ENCODE measurements at places on chromosomes 11 and 22.

DNA sequence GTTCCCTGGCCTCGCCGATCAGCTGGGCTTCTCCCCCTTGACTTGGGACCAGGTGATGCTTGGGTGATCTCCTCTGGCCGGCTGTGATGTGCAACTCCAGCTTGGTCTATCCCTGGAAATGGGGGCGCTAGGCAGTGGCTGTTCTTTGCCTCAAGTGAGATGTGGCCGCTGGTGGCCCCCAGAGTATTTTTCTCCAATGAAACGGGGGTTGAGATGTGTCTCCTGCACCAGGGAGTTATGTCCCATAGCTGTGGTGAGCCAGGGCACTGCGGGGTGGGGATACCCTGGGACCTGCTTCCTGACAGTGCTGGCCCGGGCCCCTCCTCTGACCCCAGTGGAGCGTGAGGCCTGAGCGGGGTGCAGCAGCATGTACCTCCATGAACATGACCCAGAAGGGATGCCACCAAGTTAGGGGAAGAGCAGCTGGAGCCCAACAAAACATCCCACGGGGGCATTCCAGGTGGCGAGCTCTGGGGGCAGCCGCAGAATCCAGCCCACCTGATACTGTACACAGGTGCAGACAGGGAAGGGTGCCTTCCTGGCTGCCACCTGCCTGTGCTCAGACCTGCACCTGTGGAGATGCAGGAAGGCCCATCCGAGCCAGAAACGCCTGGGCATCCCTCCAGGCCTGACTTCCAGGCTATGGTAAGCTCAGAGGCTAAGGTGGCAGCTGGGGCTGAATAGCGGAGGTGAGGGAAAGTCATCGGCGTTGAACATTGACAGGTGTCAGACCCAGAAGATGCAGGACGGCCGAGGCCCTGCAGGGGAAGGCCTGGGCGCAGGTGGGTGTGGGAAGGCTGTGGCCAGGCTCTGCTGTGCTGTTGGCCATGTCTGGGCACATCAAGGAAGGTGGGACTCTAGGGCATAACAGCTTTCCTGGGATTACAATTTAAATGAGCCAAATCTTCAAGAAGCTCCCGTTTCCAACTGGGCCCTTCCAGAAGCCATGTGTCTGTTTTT is 97.3 kb downstream of the CTTN start:
- no peak for DNase-seq

DNA sequence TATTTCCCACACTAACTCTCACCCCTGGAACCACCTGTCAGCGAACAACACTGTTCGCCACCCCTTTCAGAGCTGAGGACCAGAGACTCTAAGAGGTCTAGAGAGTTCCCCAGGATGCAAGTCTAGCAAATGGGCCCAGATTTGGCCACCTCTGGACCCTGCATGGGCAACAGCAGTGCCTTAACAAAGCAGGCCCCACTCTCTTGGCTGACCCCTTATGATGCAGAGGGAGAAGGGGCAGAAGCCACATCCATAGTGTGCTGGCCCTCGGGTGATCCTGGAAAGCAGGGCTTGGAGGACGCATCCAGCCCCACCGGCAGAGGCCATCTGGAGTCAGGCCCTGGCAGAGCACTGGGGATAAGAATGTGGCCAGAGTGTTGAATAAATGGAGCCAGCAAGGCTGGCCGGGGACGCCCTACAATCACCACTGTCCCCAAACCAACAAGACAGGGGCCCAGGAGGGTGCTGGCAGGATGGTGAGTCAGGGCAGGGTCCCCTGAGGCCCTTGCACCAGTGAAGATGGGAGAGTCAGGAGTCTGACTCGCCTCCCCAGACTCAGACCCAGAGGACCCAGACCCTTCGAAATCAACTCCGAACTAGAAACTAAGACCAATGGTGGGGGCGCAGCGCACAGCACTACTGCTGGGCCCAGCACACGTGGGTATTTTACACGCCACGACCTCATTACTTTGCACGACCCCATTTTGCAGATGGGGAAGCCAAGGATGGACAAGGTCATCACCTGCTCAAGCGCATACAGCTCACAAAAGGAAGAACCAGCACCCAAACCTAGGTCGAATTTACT is 6.5 kb downstream of the CSNK1E start:
- DNase-seq: no peak

DNA sequence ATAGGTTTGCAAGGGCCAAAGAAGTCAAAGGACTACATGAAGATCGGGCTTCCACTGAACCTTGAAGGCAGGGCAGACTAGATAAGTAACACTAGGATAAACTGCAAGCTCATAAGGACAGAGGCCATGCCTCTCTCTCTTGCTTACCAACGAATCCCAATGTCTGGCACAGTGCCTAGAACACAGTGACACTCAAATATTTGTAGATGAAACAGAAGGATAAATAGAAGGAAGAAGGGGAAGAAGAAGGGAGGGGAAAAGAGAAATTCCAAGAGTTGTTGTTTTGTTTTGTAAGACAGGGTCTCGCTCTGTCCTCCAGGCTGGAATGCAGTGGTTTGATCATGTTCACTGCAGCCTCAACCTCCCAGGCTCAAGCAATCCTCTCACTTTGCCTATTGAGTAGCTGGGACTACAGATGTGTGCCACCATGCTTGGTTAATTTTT is 26.9 kb downstream of the SIK3 start:
- no peak for DNase-seq

DNA sequence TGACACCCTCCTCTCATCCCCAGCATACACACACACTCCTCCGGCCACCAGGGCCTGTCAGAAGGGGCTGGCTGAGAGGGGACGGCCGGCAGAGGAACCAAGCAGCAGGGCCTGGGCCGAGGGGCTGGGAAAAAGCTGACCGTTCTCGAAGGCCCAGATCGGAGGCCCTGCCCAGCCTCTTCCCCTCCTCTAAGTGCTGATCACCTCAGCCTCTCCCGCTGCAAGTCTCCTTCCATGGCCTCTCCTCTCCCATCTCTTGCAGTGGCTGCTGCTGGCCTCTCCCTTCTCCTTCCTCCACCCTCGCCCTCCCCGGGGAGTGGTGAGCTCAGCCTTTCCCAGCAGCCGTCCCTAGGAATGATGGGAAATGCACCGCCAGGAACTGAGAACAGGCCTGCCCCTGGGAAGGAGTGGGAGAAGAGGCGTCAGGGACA is 39.6 kb downstream of the ARRB1 start:
- DNase-seq: no peak

DNA sequence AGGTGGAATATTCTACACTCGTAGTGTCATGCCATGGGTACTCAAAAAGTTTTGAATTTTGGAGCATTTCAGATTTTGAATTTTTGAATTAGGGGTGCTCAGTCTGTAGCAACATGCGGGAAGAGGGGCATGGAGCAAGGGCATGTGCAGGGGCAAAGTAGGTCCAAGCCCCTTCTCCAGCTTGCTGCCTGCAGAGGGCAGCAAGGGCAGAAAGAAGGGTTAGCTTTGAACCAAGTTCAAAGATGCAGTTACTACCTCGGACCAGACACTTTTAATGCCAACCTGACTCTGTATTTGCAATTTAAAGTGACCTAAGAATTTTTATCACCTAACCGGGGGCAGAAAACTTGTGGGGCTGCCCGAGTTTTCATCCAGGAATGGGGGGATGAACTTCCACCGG is 68.2 kb downstream of the CD82 start:
- no peak for DNase-seq

DNA sequence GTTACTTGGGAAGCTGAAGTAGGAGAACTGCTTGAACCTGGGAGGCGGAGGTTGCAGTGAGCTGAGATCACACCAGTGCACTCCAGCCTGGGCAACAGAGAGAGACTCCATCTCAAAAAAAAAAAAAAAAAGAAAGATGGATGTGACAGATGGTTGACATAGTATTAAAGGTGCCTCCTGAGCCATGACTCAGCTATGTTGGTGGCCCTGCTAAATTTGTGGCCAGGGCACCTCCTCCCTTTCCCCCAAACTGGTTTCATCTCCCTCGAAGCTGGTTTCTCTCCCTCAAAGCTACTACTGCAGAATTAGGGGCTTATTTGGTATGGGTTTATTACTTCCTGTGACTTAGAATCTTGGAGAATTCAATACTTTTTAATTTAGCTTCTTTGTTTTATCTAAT is 31.5 kb downstream of the SDHD start:
- DNase-seq: no peak
